ENCODE measurements at places on chromosomes 5 and 9.

GRCh38 chr5:137751869-137752491 lies 2.2 kb downstream of the HNRNPA0 start:
- DNase-seq = peak; percentile 74

DNA sequence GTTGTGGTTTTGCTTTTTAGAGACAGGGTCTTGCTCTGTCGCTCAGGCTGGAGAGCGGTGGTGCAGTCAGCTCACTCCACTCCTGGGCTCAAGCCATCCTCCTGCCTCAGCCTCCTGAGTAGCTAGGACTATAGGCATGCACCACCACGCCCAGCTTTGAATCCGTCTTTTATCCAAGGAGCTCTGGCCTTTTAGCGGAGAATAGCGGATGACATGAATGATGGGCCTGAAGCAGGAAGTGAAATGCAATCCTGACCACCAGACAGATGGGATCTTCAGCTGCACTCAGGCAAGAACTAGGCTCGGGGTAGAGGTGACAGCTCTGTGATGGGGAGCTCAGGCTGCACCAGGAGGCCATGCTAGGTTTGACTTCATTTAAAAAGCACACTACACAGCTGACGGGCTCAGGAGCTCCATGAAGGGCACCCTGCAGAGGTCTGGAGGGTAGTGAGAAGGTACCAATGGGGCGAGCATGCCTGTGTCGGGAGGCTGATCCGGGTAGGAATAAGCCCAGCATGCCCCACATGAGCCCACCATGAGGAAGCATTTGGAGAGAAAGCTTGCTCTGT lies 21.9 kb downstream of the POLR1E start:
- DNase-seq = no peak

DNA sequence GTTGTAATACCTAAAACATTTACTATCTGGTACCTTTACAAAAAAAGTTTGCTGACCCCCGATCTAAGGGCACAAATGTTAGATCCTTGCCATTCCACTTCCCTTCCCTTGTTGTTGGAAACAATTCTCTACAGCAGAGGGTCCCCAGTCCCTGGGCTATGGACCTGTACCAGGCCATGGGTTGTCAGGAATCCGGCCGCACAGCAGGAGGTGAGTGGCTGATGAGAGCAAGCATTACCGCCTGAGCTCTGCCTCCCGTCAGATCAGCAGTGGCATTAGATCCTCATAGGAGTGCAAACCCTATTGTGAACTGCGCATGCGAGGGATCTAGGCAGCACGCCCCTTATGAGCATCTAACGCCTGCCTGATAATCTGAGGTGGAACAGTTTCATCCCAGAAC lies 248.5 kb downstream of the AP3B1 start:
- DNase-seq = no peak

DNA sequence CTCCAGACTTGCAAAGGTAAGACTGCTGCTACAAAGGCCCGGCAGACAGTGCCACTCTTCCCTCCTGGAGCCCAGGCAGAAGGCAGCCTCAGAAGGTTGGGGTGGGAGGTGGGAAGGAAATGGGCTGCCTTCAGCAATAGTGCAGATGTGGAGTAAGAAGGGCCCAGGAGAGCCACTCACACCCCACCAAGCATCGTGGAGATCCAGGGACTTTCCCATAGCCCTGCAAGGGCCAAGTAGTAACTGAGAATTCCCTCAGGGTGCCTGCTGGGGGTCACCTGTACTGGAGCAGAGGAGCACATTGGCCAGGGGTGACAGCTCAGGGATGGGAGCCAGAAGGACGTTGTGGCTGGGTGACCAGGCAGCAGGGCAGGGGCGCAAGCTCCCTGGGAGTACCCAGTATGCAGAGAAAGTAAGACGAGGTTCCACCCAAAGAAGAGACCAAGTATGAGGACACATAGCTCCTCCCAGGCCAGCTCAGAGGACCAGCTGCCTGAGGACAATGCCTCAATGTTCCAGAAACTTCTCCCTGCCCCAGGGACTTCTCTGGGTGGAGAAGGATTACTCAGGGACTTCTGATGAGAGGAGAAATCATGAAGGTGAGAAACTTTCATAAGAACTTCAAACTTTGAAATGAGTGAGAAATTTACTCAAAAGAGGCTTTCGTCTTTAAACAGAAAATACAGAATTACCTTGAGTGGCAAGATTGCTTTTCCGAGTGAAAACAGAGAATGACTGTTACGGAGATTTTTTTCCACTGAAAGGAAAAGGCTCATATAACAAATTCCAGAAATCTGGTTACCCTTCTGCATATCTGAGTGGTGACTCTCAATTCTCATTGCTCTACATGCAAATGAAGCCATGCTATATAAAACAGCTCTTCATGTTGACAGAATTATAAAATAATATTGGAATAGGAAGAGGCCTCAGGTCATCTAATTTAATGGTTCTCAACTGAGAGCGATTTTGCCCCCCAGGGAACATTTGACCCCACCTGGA lies 87.9 kb upstream of the TRIO start:
- DNase-seq = no peak

DNA sequence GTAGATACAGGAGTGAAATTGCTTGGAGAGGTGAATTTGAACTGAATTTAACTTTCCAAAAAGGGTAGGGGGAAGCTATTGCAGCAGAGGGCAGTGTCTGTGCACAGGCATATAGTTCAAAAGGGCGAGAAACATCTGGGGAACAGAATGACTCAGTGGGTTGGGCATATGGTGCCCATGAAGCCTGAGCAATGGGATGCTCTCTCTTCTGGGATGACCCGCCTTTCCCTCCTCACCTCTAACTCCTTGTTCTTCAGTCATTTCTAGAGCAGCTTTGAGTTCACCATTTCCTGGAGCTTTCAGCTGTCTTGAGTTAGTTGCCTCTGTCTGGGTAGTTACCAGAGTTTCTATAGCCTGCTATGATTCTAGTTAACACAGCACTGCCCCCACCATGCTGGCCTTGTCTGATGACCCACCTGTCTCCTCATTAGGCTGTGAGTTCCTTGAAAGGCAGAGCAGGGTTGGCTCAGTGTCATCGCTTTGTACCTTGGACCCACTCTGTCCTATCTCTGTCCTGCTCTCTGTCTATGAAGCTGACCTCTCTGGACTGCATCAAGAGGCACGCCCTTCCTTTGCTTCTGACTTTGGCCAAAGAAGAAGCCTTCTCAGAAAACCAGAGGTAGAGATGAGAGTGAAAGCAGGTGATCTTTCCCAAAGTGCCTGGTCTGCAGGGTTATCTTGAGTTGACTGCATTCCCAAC lies 299.6 kb upstream of the KLF4 start:
- no peak for DNase-seq

Measured in endothelial cell of umbilical vein (primary cell).